ENCODE measurements at places on chromosomes 16 and 17.

GRCh38 chr16:7979448-7980132, 610.7 kb downstream of the TMEM114 start:
- no peak for DNase-seq

- no peak for DNase-seq
Measured at GRCh38 chr17:57867126-57867525, 17.3 kb upstream of the MRPS23 start.

- DNase-seq, result no peak
Measured at GRCh38 chr17:68981288-68981687, 26.1 kb upstream of the ABCA8 start.

- DNase-seq, result no peak
Measured at GRCh38 chr17:74391771-74392170, 24.5 kb downstream of the GPR142 start.

GRCh38 chr17:3913531-3914311, 2.5 kb downstream of the P2RX1 start:
- DNase-seq, result peak; percentile 68

DNA sequence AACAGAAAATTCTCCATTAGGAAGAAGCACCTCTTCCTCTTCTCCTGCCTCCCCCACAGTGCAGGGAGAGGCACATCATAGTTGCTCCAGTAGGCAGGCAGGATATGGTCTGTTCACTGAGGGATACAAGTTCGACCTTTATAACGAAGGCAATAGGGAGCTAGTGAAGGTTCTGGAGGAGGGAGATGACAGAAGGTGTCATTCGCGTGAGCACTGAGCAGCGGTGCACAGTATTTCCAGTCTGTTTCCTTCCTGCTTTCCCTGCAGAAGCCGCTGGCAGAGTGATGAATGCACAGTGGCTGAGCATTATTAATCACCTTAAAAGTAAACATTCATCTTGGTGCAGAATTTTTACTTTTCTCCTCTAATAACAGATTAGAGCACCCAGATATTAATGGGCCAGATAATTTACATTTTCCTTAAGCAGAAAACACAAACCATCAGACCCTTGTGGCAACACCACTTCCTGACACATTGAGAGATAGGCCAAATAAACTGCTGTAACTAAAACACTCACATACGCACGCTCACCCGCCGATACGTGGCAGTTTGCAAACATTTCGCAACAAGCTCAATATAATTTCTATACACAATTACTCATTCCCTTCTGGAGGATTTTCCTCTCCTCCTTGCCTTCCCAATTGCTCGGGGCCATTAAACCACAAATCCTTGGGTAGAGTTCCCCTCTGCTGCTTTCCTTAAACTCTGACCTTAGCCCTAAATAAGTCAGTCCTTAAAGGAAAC, 69.5 kb downstream of the AIPL1 start:
- DNase-seq, result no peak

DNA sequence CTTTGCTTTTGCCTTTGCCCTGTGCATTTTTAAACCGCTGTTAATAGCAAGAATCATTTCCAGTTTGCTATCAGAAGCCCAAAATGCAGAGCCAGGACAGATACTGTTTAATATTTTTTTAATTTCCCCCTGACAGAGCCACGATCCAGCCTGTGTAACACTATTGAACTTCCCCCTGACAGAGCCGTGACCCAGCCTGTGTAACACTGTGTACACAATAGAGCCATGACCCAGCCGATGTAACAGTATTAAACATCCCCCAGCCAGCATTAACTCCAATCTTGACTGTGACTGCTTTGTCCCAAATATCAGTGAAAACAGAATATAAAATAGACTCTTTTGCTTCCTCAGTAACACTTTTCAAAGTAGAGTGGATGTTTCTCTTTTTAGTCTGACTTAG, 607.9 kb upstream of the CDH5 start:
- no peak for DNase-seq

DNA sequence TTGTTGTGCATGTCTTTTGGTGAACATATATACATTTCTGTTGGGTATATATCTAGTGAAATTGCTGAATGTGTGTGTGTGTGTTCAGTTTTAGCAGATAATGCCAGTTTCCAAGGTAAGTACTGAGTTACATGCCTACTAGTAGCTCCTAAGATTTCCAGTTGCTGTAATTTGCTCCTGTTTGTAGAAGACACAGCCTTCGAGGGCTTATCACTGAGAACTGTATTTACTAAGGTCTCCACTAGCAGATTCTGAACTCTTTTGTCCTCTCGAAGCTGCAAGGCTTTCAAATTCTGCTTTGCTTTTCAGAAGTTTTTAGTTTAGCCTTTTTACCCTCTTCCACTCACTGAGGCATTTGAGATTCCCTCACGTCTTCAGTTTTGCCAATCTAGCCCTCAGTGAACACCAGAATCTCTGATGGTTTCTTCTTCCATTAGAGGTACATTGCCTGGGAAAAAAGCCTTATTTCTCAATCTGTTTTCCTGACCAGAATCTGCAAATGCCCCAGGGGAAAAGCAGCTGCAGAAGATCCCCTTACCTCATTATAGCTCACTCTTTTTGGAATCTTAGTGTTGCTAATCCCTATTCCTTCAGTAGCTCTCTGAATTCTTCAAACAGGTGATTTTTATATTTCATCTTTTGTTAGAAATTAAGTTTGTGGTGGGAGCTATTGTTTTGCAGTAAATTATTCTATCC, 52.9 kb downstream of the NF1 start:
- DNase-seq, result no peak

DNA sequence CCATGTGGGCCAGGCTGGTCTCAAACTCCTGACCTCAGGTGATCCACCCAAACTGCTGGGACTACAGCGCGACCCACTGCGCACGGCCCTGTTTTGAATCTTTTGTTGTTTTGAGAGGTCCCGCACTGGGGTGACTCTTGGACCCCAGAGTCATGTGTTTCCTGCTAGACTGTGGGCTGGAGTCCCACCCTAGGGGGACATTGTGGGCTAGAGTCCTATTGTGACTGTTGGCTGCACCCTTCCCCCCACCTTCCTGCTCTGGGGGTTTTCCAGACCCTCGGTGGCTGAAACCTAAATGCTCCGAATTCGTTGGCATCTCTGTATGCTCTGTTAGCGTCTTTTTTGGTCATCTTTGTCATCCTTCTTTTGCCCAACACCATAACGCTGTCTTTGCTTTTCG, 16.0 kb downstream of the NUPR1 start:
- no peak for DNase-seq

DNA sequence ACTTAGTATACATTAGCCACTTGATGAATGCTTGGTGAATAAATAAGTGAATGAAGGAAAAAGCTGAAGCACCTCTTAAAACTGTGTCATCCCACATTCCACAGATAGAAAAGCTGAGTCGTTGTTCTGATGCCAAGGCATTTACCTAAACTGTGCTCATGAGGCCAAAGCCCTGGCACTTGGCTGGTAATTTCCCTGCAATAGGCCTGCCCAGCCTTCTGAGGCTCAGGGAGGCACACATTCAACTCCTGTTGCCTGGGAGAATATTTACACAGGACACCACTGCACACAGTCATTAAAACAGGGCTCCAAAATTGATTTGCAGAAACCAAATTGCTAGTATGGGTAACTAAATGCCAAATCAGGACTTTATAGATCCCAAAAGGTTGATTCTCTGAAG, 333.0 kb upstream of the C16orf82 start:
- DNase-seq, result no peak

GRCh38 chr17:61647047-61647446, 56.0 kb upstream of the NACA2 start:
- DNase-seq, result no peak

DNA sequence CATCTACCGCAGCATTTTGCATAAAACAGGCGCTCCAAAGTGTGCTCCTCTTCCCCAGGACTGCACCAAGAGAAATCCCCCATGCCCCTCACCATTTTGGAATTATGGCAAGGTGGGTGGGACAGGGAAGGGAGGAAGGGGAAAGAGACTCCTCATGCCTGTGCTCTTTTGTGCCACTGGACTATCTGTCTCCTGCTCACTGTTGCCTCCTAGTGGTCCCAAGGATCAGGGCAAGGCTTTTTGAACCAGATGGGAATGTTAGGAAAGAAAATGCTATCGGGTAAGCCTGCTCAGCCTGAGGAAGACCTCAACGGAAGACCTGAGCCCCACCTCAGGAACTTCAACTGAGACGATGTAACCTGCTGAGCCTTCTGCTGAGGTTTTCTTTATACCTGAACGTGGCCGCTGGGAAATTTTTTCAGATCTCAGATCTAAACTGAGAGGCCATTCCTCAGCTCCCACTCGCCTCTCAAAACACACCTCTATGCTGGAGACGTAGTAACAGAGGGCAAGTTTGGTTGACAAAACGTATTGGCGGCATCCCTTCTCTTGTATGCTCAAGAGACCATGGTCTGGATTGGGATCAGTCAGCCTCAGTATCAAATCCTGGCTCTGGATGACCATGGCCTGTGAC, 58.3 kb downstream of the SPACA3 start:
- DNase-seq, result peak; percentile 1

DNA sequence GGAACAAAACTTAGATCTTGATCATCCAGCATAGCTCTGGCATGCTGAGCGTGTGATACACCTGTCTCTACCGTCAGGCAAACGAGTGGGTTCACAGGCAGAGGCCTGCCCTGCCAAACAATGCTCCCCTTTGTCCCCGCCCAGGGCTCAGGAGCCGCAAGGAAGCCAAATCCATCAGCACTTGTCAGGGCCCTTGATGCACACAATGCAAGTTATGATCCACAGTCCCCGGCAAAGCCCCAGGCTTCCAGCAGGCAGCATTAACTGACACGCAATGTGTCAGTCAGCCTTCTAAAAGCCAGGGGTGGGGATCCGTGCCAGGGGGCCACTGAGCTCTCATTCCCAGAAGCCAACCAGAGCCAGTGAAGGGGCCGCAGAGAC, 460.9 kb downstream of the SLC39A11 start:
- no peak for DNase-seq

GRCh38 chr17:11318207-11318606, 77.2 kb downstream of the SHISA6 start:
- DNase-seq, result no peak

DNA sequence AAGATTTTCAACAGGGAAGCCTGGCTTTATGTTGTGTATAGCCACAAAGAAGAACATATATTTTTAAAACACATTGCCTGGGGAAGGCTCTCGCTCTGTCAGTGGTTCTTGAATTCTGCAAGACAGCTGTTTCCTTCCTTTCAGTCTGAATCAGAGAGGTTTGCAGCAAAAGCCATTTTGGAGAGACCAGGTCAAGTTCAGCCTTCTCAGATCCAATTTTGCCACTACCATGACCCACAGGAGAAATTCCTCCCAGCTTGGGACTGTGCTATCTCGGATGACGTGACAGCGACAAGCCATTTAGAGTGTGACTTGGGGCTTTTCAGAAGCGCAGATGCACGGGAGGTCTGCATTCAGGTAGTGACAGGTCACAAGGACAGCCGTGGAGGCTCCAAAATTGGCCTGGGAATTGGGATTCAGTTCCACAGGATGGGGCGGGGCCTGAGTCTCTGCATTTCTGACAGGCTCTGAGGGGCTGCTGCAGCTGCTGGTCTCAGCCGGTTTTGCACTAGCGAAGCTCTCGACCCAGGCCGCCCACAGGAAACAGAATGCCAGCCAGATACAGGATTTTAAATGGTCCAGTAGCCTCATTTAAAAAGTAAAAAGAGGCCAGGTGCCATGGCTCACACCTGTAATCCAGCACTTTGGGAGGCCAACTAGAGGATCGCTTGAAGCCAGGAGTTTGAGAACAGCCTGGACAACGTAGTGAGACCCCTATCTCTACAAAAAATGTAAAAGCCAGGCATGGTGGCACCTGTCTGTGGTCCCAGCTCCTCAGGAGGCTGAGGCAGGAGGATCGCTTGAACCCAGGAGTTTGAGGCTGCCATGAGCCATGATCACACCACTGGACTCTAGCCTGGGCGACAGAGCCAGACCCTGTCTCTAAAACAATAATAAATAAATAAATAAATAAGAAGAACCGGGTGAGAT, 196.6 kb upstream of the CIBAR2 start:
- no peak for DNase-seq

DNA sequence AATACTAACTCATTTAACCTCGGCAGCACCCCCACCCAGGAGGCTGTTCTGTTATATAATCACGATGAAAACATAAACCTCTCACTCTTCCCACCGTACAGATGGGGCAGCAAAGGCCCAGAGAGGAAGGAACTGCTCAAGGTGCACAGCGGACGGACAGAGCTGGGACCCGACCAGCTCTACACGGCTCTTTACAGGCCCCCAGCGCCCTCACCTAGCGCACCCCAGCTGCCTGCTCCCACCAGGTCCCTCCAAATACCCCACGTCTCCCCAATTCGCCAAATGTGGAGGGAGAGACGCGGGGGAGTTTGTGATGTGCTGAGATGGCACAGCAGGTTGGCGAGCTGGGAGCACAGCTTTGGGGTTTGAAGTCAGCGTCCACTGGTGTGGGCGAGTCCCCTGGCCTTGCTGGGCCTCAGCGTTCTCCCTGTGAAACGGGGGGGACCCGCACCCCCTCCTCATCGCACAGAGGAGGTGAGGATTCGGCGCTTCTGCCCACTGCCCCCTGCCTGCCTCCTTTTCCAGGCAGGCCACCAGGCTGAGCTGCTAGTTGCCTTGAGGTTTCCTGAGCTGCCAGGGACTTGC, 54.1 kb downstream of the CBFA2T3 start:
- DNase-seq, result no peak

- no peak for DNase-seq
Measured at GRCh38 chr16:9703731-9704130, 478.5 kb downstream of the GRIN2A start.

DNA sequence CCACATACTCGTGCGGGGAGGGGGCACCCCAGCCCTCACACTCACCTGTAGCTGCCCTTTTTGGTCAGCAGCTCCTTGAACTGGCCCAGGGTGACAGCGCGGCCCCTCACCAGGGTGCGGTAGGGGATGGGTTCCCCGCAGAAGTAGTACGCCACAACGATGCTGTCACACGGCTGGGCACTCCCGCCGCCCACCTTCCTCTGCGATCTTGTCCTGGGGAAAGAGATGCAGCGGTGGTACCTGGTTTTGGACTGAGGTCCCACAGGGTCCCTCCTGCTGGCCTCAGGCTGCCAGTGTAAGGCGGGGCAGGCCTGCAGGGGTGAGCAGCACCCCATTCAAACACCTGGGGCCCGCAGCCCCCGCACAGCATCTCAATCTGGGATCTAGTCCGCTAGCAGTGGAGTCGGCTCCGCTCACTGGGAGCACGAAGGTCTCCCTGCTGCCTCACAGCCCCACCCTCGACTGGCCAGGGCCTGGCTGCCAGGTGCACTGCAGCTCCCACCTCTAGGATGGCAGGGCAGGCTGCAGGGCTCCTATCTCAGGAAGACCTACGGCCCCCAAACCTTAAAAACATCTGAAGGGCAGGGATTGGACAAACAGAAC, 6.5 kb downstream of the PDIA2 start:
- DNase-seq, result no peak

DNA sequence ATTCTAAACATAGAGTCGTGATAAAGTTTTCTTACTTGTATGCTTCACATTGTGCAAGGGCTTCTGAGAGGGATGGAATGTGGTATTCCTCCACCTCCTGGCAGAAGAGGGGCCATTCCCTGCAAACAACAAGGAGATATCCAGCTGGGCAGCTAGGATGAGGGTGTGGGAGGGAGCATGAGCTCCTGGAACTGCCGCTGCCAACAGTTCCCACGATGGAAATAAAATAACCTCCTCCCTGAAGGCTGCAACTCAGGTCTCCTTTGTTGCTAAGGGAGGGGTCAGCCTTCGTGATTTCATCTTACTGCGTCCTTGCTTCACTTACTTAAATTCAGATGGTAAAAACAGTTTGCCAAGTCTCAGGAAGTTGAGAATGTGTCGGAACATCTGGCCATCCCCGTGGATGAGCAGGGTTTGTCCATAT, 15.6 kb downstream of the PLEKHG4 start:
- DNase-seq, result no peak

All from stimulated activated CD8-positive, alpha-beta memory T cell treated with anti-CD3 and anti-CD28 coated beads, Interleukin-4, amount 100 ng/mL, for 1 hour (primary cell).